ENCODE measurements at places on chromosomes 13 and 19. TPM values are rescaled to one million over a fixed set of nuclear protein-coding genes. Genes with fewer than 3 reads are reported as not detected.
A peak's percentile ranks its signal among the peaks of the same experiment; 100 is the strongest.

NLRP7 gene
- total RNA-seq = not detected

DNA sequence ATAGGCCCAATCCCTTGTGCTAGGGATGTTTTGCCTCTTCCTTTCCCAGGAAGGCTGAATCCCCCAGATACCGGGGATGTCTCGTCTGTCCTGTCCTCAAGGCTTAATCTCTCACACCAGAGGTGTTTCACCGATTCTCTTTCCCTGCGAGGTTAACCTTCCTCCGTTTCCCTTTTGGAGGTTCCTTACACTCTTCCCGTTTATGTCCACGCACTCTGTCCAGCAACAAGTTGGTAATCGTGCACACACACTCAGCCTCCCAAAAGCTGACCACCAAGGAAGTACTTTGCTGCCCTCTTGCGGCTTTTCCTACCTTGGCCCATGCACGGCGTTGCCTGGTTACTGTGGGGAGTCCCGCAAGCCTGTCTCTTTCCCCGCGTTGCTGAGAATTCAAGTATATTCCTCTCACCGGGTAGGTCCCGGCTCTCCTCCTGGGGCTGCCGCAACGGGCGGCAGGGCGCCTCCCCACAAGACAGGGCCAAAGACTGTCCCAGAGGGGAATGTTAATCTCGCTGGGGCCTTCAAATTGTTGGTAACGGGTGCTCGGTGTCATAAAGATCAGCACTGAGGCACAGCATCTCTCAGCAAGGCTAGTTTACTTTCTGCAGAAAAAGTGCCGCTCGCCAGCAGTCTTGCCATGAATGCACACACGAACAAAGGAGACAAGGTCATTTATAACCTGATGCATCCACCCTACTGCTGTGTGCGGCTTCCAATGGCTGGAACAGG, 36.7 kb upstream of the CD177 start:
- no peak for DNase-seq

GRCh38 chr13:80571346-80572307, 230.7 kb upstream of the SPRY2 start:
- no peak for DNase-seq

DNA sequence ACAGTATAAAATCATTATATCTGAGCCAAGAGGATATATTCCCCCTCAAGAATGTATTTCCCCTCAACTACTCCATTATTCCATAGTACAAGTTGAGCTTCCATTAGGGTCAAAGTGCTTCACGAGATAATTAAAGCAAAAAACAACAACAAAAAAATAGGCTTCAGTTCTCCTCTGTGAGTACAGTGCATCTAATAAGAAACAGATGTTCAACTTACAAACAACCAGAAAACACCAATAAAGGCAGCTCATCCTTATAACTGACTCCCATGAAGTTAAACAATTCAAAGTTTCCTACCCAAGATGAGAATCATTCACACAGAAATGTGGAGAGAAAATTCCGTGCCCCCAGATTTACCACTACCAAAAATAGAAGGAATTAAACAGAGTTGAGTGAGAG, 854.4 kb downstream of the PCDH9 start:
- DNase-seq = no peak

DNA sequence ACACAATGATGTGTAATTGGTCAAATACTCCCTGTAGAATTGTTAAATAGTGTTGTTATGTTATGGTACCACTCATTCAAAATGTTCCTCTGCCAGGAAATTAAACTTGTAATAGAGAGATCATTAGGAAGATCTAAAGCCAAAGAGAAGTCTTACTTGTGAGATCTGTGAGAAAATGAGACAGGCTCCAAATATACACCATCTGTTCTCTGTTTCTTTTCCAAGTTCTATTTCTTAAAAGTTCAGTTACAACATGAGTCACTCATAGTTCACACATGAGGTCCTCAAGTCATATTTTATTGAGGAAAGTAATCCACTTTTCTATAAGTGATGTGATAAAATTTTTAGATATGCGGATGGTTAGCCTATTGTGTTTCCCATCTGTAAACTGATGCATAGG, 1038.1 kb upstream of the PRR20A start:
- DNase-seq = no peak

TUBB4A gene
- 0.19 TPM for total RNA-seq

DNA sequence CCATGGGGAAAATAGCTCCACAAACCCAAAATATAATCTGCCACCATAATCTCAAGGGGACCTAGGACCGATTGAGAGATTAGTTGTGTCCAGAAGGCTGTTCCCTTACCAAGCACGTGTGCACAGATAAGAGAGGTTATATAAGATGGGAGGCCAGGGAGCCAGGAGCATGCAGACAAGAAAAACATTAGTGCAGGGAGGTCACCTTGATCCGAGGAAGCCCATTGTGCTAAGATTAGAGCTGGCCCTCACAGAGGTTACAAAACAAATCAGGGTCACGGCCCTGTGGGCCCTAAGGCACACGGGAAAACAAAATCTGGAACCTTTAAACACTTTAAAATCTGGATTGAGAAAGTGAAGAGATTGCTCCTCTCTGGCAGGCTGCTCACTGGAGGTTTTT, 37.7 kb downstream of the RGCC start:
- DNase-seq = no peak

KANK2 gene
- 280 TPM for total RNA-seq

VSTM1 gene
- total RNA-seq = not detected

- DNase-seq = no peak
Measured at GRCh38 chr13:83378908-83379307, 503.4 kb downstream of the SLITRK1 start.

HPN gene
- total RNA-seq = 3.4 TPM

WDR87 gene
- total RNA-seq = not detected

HIPK4 gene
- total RNA-seq = not detected

GRCh38 chr13:24746618-24747247, 17.2 kb upstream of the RNF17 start:
- no peak for DNase-seq

DNA sequence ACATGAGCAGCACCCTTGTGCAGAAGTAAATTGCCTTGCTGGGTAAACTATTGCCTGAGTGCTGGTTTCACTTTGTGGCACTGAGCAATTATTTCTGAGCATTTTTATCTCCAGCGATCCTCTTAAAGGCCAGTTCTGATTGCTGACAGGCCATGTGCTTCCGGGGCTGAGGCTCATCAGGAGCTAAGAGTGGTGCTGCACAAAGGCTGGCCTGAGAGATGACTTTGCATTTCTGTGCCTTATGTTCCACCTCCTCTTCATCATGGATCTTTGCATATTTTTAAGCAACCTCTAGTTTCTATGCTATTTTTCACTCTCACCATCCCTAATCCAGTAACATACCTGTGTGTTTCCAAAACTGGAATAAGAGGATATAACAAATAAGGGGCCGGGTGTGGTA, 17.6 kb upstream of the COG6 start:
- no peak for DNase-seq

- DNase-seq = no peak
Measured at GRCh38 chr13:26621731-26622401, 64.4 kb downstream of the WASF3 start.

- peak; percentile 57 for DNase-seq
Measured at GRCh38 chr13:95301183-95301967, at the start of gene ABCC4. Gene ABCC4 (minus strand): TSS chr13:95301451. CDS start chr13:95301314, 137 bp downstream.
